ENCODE measurements at places on chromosomes 1 and 21.
A peak's percentile ranks its signal among the peaks of the same experiment; 100 is the strongest.

DNA sequence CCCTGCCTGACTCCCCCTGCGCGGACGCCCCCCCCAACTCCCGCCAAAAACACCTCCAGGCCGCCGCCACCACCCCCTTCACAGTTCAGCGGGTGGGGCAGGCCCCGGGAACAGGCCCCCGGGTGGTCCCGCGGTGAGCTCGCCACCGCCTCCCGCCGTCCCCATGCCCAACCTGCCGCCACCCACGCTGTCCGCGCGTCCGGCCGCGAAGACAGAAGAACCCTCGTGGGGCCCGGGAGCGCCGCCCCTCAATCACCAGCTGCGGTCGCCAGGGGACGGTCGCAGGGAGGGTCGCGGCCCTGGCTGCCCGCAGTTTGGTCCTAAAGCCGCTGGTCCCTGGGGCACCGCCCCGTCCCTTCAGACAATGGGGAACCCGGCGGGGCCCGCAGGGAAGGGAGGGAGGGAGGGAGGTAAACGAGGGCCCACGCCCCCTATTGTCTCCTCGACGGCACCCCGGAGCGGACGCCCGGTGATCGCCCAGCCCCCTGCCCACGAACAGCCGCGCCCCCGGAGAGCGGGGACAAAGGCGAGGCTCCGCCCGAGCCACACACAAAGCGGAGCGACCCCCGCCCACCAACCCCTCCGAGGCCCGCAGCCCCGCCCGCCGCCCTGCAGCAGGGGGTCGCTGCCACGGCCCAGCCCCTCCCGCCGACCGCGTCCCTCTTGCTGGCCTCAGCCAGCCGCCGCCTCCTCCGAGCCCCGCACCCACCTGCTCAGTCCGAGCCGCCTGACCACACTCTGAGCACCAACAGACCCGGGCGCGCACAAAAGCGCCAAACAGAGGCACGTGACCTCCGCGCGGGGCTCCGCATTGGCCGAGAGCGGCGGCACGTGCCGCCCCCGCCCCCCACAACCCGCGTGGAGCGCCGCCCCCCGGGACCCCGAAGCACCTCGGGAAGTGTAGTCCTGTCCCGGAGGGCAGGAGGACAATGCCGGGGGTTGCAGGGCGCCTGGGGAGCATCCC is at the start of gene STMN1:
STMN1 (minus strand) TSS at position 740 of the 964 bp plus-strand sequence. CDS start 1,743 bp downstream, outside the sequence.
- peak; percentile 95 for DNase-seq

DNA sequence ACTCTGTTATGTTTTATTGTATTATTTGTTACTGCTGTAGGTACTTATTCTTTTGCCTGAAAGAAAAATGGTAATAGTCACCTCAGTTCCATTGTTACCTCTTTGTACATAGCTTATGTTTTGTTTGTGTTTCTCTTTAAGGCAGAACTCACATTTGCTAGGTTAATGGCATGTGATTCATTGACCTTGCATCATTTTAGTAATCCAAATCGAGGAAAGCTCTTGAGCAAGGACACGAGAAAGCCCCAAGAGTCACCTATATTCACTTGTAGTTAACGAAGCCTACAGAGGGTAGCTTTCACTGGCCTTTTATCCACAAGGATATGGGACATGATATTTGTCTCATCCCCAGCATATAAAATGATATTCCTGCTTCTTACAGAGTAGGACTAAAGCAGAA is 1765.2 kb downstream of the NCAM2 start:
- no peak for DNase-seq

DNA sequence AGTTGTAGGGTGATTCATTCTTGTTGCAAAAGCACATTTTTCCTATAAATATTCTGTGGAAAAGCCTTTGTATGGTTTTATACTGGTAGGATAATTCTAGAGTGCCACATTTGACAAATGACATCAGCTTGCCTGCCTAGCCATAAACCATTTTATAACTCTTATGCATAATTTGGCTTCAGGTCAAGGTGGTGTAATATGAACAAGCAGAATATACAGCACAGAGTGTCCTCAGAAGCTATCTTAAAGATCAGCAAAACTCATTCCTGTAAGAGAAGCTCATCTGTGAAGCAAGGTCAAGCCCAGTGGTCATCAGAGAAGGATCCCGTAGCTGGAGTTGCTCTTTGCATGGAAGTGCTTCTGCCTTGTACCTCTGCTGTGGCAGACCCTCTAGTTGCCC is 24.0 kb upstream of the C1orf21 start:
- no peak for DNase-seq

DNA sequence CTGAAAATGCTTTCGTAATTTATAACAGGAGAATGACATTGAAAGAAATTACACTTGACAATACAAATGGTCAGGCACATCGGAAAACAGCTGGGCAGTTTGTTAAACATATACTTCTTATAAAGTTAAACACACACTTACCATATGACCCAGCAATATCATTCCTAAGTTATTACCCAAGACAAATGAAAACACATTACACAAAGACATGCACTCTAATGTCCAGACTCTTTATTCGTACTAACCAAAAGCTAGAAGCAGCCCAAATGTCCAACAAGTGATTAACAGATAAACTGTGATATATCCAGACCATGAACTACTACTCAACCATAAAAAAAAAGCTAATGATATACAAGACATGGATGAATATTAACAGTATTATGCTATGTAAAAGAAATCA is 8.5 kb downstream of the AKT3 start:
- DNase-seq, result no peak

GRCh38 chr21:31911138-31911907 is 38.5 kb downstream of the HUNK start:
- no peak for DNase-seq

DNA sequence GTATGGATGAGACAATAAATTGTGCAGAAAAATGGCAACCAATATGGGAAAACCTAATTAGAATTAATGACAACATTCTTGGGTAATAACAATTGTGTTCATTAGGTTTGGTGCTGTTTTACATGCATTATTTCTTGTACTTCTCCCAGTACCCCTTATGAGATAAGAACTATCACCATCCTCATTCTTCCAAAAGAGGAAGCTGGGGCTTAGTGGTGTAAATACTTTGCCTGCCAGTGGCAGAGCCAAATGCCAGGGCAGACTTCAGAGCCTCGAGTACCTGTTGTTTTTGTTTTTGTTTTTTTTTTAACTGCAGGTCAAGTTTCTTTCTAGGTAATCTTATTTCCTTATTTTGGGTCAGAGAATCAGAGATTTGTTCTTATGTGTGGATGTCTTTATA is 206.4 kb downstream of the RHOU start:
- no peak for DNase-seq

GRCh38 chr1:173868266-173869020 is at the start of gene ZBTB37:
Gene ZBTB37, plus strand, starts transcription at chr1:173868380. Its CDS starts 1,846 bp downstream, at chr1:173870226.
- DNase-seq, result peak; percentile 97

DNA sequence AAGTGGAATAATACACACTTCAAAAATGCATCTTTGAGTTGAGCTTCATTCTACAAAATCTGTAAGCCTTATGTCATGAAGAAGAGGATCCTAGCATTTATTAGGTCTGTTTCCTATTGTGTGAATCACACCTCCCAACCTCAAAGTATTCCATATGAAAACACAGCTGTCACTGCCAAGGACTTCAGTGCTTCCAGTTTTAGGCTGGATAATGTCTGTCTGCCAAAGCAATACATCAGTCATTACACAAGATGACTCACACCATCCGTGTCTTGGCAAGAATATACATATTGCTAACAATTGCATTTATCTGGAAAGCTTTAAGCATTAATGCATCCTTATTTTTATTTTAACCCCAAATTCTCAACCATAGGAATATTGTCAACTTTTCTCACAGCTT is 125.7 kb upstream of the TMPRSS15 start:
- no peak for DNase-seq

DNA sequence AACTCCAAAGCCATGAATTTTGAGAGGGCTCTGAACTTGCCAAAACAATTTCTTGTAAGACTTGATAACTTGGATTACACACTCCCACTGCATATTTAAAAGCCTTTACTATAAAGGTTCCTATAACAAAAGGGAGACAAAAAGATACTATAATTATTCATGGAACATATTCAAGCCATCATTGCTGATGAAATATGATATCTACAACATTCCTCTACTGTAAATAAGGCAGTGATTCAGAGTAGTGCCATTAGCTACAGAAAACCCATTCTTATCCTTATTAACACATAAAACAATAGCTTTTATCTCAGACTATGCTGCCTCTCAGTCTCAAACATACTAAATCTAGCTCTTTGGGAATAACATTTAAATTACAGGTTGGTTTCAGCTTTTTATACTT is 675.5 kb upstream of the CXADR start:
- no peak for DNase-seq

GRCh38 chr1:201582705-201583442 is 43.9 kb downstream of the NAV1 start:
- DNase-seq, result no peak

GRCh38 chr1:97200595-97200994 is 479.0 kb downstream of the PTBP2 start:
- no peak for DNase-seq

DNA sequence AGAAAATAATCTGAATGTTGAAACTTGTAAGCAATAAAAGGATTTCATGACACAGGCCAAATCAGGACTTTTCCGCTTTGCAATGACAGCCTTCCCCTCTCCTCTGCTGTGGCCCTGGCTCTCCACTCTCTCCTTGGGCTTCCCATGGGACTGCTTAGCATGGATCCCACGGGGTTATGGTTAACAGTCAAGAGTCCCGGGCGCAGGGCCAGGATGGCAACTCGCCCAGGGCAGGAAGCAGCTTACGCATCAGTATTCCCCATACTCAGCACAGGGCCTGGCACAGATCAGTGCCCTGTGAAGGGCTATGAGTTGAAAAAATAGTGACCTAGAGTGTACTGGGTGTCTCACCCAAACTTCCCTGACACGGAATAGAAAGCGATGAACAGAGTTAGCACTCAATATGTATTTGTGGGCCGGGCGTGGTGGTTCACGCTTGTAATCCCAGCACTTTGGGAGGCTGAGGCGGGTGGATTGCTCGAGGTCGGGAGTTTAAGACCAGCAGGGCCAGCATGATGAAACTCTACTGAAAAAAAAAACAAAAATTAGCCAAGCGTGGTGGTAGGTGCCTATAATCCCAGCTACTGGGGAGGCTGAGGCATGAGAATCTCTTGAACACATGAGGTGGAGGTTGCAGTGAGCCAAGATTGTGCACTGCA is 29.1 kb upstream of the GRHL3 start:
- no peak for DNase-seq

- DNase-seq, result no peak
Observed at GRCh38 chr1:205972491-205973168, 29.4 kb upstream of the SLC26A9 start.

DNA sequence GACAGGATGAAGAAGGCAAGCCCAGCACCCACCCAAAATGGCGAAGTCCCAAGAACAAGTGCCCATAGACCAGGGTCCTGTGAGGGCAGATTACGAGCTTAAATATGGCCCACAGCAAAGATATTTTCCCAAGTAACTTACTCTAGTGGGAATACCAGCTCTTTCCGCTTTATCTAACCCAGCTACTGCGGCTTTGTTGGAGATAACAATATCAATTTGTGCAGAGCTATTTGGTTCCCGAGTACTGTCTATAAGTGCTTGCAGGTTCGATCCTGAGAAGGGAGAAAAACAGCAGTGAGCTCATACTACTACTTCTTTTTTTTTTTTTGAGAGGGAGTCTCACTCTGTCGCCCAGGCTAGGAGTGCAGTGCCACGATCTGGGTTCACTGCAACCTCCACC is 14.3 kb upstream of the DNAJC28 start:
- no peak for DNase-seq

DNA sequence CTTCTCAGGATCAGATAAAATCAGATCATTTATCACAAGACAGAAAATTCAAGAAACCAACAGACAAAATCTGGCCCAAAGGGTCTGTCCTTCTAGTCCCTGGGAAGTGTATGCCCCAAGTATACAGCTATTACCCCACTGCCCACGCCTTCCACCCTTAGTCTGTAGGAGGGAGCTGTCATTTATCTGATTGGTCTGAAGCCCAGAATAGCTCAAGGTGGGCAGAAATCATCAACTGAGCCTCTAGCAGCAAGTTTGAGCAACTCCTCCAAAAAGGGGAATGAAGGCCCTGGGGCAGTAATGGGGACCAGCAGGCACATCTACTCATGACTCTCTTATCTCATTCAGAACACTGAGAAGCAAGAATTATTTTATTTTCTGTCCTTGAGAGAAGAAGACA is 126.9 kb downstream of the MATN1 start:
- DNase-seq, result no peak

GRCh38 chr1:84000196-84000885 is 1.4 kb upstream of the TTLL7 start:
- DNase-seq, result no peak

DNA sequence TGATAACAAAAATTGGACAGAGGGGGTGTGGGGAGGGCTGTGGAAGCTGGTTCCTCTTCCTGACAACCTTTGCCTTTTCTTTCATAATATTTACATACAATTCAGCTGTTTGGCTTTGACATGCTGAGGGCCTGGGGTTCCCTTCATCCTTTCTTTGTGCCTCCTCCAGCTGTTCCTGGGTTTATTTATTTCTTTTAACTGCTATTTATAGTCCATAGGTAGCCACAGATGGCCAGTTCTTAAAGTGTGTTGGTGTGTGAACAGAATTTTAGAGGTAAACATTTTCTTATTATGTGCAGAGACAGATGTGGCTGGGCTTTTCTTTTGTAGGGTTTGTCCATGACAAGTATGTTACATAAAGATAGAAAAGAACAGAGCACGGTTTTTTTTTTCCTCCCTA is 34.1 kb upstream of the CNIH3 start:
- no peak for DNase-seq

DNA sequence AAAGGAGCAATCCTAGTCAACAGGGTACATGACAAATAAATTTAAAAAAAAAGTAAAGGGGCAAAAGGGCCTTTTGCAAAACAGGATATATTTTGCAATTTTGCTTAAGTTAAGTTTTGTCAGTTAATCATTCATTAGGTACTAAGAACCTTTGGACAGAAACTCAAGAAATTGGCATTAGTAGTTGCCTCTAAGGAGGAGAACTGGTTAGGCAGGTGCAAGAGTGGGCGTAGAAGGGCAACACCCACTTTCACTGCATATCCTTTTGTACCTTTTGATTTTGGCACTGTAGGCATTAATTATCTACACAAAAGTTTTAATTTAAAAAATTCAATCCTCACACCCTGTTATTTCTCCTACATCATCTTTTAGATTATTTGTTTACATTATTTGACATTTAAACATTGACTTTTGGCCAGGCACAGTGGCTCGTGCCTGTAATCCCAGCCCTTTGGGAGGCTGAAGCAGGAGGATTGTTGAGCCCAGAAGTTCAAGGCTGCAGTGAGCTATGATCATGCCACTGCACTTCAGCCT is 4.3 kb downstream of the DDAH1 start:
- no peak for DNase-seq

DNA sequence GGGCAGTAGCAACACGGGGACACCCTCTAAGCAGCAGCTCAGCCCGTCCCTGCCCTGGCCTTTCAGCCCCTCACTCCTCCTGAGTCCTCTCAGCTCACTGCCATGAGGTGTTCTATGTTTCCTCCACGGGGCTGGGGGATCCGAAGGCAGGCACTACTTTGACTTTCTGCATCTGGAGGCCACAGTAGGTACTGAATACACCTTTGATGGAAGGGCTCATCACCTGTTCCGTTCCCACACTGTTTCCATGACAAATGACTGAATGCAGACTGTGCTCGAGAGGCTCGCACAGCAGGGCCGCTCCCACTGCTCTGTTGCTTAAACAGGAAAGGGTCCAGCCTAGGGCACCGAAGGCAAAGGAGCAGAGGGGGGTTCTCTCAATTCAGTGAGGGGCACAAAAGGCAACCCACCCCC is 77.6 kb upstream of the DNAH14 start:
- DNase-seq, result no peak
